ENCODE measurements at places on chromosomes 7 and 10. TPM values are rescaled to one million over a fixed set of nuclear protein-coding genes. Genes with fewer than 3 reads are reported as not detected.

TUBB8 gene
- total RNA-seq, result not detected

CACNB2 gene
- total RNA-seq, result 49.9 TPM

STEAP4 gene
- 3.0 TPM for total RNA-seq

SLIT1 gene
- total RNA-seq, result 0.34 TPM

AMZ1 gene
- total RNA-seq, result 0.24 TPM

CYP2C19 gene
- 0.15 TPM for total RNA-seq

ELN gene
- total RNA-seq, result 17.6 TPM

ZNF467 gene
- 11.4 TPM for total RNA-seq

GIMAP2 gene
- 10.0 TPM for total RNA-seq

SPDYE2 gene
- total RNA-seq, result 0.45 TPM

ITPRID1 gene
- total RNA-seq, result not detected

AKR1C8 gene
- total RNA-seq, result not detected

TAS2R5 gene
- total RNA-seq, result 3.0 TPM
